ENCODE measurements at places on chromosomes 3 and 15. TPM values are rescaled to one million over a fixed set of nuclear protein-coding genes. Genes with fewer than 3 reads are reported as not detected.

The TMCO5A gene
- total RNA-seq, result not detected

The IMPG2 gene
- 2.4 TPM for total RNA-seq

The P3H2 gene
- 1.8 TPM for total RNA-seq

The WDR73 gene
- 34.4 TPM for total RNA-seq

The ATP13A4 gene
- total RNA-seq, result 7.3 TPM

The CADPS gene
- 187 TPM for total RNA-seq

The ZNF710 gene
- 14.0 TPM for total RNA-seq

The UBE3A gene
- 174 TPM for total RNA-seq

The A4GNT gene
- total RNA-seq, result not detected

The FBXO40 gene
- total RNA-seq, result not detected

The HRH1 gene
- total RNA-seq, result 5.8 TPM

The FMN1 gene
- total RNA-seq, result 1.8 TPM

The PRICKLE2 gene
- 74.8 TPM for total RNA-seq

The ZFYVE19 gene
- total RNA-seq, result 15.4 TPM

The COL6A6 gene
- total RNA-seq, result 5.4 TPM

The KLHL6 gene
- 1.3 TPM for total RNA-seq

The RBM6 gene
- 114 TPM for total RNA-seq

The PTX3 gene
- total RNA-seq, result 4.7 TPM

The FOXB1 gene
- 0.91 TPM for total RNA-seq

The LRRC31 gene
- not detected for total RNA-seq

The TMEM115 gene
- total RNA-seq, result 16.4 TPM

The UROC1 gene
- total RNA-seq, result 0.27 TPM

The AGBL1 gene
- 0.91 TPM for total RNA-seq

The TM2D3 gene
- total RNA-seq, result 78.8 TPM

The MUSTN1 gene
- 0.82 TPM for total RNA-seq

The LOXL1 gene
- total RNA-seq, result 5.5 TPM

The COLQ gene
- 2.5 TPM for total RNA-seq

The GPD1L gene
- total RNA-seq, result 19.5 TPM

The HIGD2B gene
- not detected for total RNA-seq

The DUOXA2 gene
- not detected for total RNA-seq

The PIK3CA gene
- 46.6 TPM for total RNA-seq

The ASB14 gene
- 0.27 TPM for total RNA-seq

The GPR27 gene
- total RNA-seq, result 15.7 TPM
